ENCODE measurements at places on chromosomes 4 and X.
A peak's percentile ranks its signal among the peaks of the same experiment; 100 is the strongest.

DNA sequence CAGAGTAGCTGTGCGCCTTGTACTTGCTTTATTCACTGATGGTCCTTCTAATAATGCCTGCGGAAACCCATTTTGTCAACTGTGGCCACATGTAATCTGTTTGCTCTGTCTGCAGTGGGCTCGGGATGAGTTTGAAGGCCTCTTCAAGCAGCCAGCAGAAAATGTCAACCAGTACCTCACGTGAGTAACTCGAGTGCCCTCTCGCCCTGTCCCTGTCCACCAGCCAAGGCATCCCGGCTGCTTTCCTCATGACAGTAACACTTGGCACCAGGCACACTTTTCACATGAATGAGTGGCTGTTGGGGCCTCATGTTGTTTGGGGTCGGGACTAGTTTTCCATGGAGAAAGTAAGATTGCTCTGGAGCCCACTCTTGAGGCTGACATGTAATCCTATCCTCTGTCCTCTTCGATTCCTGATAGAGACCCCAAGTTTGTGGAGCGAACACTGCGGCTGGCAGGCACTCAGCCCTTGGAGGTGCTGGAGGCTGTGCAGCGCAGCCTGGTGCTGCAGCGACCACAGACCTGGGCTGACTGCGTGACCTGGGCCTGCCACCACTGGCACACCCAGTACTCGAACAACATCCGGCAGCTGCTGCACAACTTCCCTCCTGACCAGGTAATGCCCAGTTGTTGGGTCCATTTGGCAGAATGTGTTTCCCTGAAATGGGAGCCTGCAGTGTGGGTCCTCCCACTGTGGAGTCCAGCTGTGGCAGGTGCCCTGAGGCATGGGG lies 8.8 kb upstream of the CDK16 start:
- DNase-seq, result no peak

DNA sequence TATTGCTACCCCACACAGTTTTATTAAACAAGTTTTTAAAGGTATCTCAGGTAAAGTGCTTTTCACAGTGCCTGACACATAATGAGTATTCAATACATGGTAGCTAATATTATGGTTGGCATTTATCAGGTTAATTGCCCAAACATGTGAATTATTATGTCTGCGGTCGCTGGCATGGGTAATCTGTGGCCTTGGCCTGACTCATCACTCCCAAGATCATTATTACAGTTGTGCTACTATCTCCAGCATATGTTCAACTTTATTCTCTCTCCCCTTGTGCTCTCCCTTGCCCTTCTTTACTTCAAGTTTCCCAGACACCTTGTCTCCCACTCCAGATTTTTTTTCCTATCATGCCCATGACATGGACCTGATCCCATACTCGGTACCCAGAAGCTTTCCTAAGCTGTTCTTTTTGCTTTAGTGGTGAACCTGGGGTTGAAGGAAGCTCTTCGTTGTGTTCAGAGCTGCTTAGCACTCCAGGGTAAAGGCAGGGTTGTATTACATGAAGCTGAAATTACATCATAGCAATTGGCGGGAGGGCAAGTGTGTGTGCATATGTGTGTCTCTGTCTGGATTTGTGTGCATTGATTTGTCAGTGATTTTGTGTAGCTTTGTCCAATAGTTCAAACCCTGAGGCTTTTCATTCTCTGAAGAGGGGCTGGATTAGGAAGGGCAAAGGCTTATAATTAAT lies 176.5 kb upstream of the NRK start:
- no peak for DNase-seq

GRCh38 chrX:23369027-23369426 lies 34.4 kb downstream of the PTCHD1 start:
- no peak for DNase-seq

DNA sequence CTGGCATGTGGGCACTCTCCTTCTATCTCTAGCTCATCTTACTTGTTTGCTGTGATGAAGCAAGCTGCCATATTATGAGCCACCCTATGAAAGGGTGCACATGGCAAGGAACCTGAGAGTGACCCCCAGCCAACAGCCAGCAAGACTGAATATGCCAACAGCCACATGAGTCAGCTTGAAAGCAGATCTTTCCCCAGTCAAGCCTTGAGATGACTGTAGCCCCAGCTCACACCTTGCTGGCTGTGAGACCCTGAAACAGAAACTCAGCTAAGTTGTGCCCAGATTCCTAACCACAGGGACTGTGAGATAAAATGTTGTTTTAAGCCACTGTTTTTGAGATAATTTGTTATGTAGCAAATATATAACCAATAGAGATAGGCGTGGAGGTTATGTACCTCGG lies 36.2 kb downstream of the KDM5C start:
- DNase-seq, result no peak

DNA sequence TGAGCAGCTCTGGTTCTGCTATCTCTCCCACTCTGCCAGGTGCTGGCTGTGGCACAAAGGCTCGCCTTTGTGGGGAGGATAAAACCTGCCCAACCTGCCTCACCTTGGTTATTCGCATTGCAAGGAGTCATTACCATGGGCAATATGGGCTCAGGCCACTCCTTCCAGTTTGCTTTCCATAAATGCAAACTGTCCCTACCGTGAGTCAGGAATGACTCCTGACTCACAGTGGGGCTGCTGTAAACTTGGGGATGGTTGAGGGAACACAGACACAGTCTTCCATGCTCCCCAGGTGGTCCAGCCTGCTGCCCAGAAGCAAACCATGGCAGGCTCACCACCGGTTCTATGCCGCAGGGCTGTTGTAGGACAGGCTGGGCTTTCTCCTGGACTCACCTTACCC lies 36.1 kb downstream of the COQ2 start:
- DNase-seq, result peak; percentile 68

DNA sequence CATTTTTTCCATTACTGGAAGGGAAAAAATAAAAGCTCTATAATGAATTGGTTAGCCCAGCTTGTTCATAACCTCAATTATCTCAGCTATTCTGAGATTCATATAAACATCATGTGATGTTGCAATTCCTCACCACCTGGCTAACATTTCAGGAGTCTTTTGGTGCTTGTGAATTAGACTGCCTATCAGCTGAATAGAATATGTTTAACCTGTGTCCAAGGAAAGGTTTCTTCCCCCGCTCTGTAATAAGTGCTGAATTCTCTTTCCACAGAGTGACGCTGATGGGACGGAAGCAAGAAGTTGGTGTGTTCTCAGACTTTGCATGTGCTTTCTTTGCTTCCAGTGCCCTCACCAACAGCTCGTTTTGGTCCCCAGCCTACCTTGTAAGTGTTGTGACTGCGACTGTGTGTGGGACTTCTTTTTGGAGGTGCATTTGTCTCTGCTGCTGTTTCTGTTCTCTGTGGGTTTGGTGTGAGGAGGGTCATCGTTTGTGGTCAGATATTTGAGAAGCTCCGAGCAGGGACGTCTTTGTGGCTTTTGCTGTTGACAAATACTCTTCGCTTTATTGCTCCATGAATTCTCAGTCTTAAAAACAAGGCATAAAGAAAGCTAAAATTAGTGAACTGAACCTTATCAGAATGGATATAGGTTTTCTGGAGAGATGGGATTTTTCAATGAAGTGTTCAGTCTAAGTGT lies 61.7 kb downstream of the PPARGC1A start:
- DNase-seq, result no peak

DNA sequence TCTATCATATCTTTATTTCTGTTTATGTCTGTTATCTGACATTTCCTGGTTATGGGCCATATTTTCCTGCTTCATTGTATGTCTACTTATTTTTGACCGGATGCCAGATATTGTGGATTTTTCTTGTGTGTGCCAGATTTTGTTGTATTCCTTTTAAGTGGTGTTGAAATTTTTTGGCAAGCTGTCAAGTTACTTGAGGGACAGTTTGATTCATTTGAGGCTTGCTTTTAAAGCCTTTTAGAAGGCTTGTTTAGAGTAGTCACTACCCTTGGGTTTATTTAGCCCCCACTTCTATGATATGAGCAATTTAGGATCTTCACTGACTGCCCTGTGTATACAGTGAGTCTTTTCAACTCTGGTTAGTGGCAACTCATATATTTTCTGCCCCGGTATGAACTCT lies 29.2 kb upstream of the NPY2R start:
- no peak for DNase-seq

GRCh38 chr4:47084111-47084510 lies 52.7 kb downstream of the GABRB1 start:
- DNase-seq, result no peak

Data from NCI-H526 (cell line).